ENCODE measurements at places on chromosomes 7 and 10. TPM values are rescaled to one million over a fixed set of nuclear protein-coding genes. Genes with fewer than 3 reads are reported as not detected.

Gene MBLAC1
- total RNA-seq = 2.6 TPM

Gene FAM25A
- total RNA-seq = not detected

Gene ENKUR
- not detected for total RNA-seq

DNA sequence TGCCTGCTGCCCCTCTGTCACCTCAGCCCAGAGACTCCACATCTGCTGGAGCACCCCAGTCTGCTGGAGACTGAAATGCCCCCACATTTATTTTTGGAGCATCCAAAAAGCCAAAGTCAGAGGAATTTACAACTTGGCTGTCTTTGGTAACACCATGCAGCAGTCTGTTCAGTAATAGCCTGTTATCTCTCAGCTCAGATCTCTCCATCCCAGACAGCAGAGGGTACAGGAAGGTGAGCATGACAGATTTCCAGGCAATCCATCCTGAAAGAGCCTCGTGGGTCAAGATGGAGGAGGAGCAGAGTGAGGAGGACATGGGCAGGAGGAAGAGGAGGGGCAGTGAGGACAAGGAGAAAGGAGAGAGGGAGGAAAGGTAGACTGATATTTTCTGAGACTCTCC, 55.9 kb downstream of the GRID1 start:
- DNase-seq = no peak

All from Right ventricle myocardium superior (tissue), 1 donor.